ENCODE measurements at places on chromosomes 11 and 22. TPM values are rescaled to one million over a fixed set of nuclear protein-coding genes. Genes with fewer than 3 reads are reported as not detected.

Gene IL17RA
- 17.9 TPM for total RNA-seq

Gene ST3GAL4
- total RNA-seq: 29.1 TPM

Gene APOC3
- total RNA-seq: not detected

Gene OR8D1
- not detected for total RNA-seq

Gene ARHGEF17
- total RNA-seq: 30.0 TPM

Gene LRRC55
- not detected for total RNA-seq

Gene KDM4E
- not detected for total RNA-seq

Gene MLC1
- 0.22 TPM for total RNA-seq

Data from subcutaneous adipose tissue (tissue), 4 donors.